SK-N-SH treated with all-trans-retinoic acid at 6 μM for 48 hours (cell line): ENCODE measurements at places on chromosomes 4 and X.
A peak's percentile ranks its signal among the peaks of the same experiment; 100 is the strongest.

DNA sequence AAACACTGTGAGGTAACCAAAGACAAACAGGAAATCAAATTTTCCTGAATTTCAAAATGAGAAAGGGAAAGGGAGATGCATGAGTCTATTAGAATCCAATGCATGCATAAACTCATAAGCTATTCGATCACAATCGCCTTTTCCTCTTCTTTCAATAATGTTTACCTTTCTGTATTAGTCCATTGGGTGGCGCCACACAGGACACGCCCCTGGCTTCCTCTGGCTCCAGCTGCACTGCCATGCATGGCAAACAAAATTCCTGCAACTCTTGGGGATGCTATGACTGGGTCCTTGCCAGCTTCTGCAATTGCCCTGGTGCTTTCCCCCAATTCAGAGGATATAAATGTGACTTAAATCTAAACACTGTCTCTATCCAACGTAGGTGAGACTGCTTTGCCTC is 424.5 kb upstream of the PCDH7 start:
- no peak for ATAC-seq

GRCh38 chr4:113131621-113132020 is 82.2 kb downstream of the ANK2 start:
- no peak for ATAC-seq

DNA sequence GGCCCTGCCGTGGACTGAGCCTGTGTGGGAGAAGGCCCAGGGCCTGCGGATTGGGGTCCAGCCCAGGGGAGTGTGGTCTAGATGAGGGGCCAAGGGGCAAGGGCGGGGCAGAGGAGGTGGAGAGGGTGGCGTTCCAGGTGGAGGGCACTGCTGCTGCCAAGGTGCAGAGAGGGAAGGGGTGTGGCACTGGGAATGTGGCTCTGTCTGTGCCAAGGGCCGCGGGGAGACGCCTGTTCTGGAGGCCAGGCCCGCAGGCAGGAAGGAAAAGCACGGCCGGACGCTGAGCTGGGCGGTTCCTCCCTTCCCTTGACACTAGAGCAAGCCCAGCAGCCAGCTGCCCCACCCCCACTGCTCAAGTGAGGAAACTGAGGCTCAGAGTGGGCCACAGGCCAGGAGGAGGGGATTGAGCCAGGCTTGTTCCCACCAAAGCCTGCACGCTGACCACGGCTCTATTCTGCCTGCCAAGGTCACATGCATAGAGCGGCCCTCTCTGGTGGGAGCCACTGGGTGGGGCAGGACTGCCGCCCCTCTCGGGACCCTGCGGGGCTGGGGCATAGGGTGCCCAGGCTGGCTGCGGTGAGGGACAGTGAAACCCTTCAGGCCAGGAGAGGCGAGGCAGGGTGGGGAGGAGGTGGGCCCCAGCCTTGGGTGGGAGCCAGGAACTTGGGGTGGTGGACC is 13.0 kb downstream of the SH3BP2 start:
- ATAC-seq: no peak

DNA sequence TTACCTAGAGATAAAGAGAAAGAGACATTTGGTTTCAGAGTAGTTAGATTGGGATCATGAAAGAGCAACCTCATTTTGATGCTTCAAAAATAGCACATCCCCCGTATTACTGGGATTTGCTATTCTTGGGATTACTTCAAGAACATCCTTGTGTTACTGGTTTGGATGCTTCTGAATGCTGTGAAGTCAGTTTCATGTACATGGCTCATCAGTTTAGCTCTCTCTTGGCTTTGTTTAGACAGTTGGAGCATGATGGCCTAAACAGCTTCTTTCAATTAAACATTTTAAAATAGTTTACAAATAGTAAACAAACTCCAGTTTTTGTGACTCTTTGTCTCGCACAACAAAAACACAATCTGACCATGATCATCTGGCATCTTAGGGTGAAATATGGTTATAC is 23.9 kb downstream of the HTT start:
- no peak for ATAC-seq

- no peak for ATAC-seq
These were observed 29.4 kb upstream of the NDP start for GRCh38 chrX:44002567-44002966.

GRCh38 chr4:71187404-71188155 is 151.2 kb upstream of the SLC4A4 start:
- peak; percentile 34 for ATAC-seq

DNA sequence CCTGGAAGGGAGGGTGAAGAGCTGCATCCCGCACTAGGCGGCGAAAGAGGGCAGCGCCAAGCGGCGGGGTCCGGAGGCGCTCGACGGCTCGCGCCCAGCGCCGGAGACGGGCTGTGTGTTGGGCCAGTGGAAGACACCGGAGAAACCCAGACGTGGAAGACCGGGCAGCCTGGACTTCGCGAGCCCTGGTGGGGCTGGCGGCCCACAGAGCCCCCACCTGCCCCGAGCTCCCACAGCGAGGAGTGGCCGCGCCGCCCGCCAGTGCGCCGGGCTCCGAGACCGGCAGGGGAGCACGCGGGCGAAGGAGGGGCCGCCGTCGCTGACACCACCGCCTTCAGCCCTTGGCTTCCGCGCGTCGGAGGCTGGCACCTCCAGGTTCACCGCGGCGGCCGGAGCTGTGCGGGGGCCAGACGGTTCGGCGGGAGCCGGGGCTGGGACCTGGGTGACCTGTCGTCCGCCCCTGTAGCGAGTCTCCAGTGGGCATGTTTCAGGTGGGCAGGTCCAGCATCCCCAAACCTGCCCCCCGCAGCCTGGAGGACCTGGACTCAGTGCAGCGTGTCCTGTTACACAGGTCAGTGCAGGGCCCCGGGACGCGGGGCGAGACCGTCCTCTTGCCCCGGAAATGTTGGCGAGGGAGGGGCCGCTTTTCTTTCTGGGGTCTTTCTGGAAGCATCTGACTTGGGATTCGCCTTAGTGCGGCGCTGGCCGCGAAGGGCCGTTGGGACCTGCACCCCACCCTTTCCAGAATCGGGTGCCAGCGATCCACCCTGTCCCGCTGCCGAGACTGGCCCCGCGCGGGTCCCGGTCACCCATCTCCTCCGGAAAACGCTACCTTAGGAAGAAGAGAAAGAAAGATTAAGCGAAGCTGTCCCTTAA is 9.6 kb upstream of the INTU start:
- ATAC-seq: peak; percentile 95

- ATAC-seq: no peak
These were observed 23.6 kb downstream of the CPE start for GRCh38 chr4:165402375-165402774.

- ATAC-seq: no peak
These were observed 45.3 kb upstream of the BDH2 start for GRCh38 chr4:103144926-103145325.

GRCh38 chrX:101482296-101482695 is 3.0 kb upstream of the ARMCX4 start:
- no peak for ATAC-seq

DNA sequence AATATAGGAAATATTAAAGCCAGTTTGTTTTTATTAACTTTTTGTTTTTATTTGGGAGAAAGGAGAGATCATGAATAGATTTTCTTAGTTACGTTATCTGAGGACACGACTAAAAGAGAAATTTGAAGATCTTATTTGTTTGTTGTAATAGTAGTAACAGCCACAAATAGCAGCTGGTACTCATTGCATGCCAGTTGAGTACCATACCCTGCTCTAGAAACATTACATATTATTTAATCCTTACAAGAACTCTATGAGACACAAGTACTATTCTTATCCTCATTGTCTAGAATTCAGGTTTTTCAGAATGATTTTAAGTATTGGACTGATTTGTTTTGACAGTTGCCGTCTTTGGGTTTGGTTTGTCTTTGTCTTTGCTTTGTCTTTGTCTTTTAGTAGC is 31.8 kb downstream of the USP53 start:
- ATAC-seq: no peak; the same call in 2 of the 3 replicates

DNA sequence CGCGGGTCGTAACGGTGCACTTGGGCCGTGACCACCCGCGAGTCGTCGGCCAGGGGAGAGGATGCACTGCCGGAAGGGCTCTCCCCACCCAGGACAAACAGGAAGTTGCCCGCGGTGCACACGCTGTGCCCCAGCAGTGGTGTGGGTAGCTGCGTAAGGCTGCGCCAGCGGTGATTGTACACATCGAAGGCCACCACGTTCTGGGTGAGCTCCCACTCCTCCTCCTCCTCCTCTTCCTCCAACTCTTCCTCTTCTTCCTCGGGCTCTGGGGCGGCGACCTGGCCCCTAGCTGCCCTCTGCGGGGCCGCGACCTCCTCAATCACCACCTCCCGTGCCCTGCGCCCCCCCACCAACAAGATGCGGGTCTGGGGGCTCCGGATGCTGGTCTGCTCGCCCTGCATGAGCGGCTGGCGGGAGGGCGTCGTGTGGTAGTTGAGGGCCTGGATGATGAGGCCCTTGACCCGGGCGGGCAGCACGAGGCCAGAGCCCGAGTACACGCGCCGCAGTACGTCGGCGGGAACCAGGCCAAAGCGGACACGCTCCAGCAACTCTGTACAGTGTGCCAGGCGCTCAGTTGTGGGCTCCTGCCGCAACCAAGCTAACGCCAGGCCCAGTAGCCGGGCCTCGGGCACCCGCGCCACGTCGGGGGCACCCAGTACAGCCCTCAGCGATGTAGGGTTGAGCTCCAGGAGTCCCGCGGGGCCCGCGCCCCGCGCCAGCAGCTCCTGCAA is 1.4 kb downstream of the KLHL34 start:
- ATAC-seq: no peak

- ATAC-seq: no peak
These were observed 494.6 kb downstream of the MAGEE1 start for GRCh38 chrX:76922100-76922499.

GRCh38 chrX:121216641-121217374 is 169.4 kb downstream of the GLUD2 start:
- ATAC-seq: no peak

DNA sequence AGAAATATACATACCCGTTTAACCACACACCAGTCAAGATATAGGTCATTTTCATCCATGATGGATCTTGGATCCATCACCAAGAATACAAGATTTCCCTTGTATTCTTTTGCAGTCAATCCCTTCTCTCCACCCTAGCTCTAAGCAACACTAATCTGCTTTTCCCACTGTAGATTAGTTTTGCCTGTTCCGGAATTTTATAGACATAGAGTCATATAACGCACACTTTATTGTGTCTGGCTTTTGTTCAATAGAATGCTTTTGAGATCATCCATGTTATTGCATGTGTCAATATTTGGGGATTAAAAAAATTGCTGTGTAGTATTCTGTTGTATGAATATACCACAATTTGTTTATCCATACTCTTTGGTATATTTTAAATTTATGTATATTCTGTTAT is 235.6 kb upstream of the BCOR start:
- no peak for ATAC-seq

- peak; percentile 68 for ATAC-seq
These were observed 29.9 kb upstream of the FOXR2 start for GRCh38 chrX:55593296-55593695.

DNA sequence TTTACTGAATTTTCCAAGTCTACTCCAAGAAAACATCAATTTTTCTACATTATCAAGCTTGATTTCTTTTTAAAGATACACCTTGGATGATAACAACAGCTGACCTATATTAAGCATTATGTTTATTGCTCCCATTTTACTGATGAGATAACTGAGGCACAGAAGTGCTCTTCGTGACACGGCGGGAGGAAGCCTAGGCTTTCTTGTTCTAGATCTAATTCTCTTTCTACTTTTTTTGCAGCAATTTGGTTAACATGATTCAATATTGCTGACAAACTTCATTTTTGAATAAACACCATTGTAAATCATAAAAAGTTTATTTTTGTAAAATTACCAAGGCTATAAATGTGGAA is 33.8 kb downstream of the BBS12 start:
- no peak for ATAC-seq

DNA sequence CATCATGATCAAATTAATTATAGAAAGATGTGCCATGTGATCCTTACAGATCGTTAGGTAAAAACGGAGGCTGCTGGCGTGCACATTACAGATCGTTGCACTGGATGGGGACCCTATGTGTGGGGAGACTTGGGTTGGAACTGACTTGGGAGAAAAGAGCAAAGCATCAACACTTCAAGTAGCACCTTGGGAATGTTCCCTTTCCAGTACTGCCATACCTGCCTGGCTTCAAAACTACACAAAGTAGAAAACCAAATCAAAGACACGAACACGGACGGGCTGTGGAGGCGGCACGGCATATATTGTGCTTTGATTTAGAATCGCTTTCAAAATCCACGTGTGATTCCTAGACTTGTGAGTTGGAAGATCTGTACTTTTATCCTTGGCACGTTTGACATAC is 898 bp downstream of the CMC4 start:
- no peak for ATAC-seq

DNA sequence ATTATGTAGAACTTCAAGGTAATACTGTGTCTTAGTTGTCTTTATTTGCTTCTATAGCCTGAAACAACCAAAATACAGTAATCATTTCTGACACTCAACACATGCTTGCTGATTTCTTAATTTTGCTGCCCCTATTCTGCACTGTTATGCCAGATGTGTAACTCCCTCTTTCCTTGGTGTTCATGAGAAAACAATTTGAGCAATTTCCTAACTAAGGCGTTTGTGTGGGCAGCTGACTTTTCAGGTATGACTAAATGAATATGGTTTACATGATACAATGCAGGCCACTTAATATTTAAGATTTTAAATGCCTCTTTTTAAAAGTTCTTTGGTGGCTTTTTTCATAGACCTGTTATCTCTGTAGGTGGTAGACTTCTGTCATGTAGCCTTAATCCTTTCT is 46.1 kb upstream of the CENPE start:
- no peak for ATAC-seq

GRCh38 chrX:153561337-153561736 is 37.6 kb downstream of the CCNQ start:
- ATAC-seq: no peak

DNA sequence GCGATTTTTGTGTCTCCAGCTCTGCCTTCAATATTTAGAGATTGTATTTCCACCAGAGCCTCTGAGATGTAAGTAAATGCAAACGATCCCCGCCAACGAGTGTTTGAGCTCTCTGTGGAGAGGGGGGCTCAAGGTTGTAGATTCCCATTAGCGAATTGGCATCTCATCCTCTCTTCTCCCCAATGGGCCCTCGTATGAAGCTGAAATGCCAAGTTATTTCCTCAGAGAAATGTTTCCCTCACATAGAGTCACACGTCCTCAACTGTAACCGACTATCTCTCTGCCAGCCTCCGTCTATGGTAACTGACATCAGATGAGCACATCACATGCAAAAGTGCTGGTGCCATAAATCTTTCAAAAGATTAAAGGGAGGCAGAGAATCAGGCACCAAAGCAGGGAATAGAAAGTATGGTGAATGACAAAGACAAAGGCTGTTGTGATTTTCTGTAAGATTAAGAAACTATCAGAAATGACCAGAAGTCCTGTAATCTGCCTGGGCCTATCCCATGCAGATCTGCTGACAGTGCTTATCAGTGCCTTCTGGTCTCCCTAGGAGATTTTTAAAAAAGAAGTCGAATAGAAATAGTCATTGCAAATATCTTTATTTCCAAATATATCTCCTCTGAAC is 157.1 kb downstream of the PDGFRA start:
- no peak for ATAC-seq

GRCh38 chrX:120299928-120300327 is 11.3 kb downstream of the TMEM255A start:
- no peak for ATAC-seq
